Forelimb muscle (tissue), 1 donor: ENCODE measurements at places on chromosomes 11 and 22.

GRCh38 chr11:93983542-93984195 lies 37.5 kb upstream of the HEPHL1 start:
- DNase-seq: no peak

DNA sequence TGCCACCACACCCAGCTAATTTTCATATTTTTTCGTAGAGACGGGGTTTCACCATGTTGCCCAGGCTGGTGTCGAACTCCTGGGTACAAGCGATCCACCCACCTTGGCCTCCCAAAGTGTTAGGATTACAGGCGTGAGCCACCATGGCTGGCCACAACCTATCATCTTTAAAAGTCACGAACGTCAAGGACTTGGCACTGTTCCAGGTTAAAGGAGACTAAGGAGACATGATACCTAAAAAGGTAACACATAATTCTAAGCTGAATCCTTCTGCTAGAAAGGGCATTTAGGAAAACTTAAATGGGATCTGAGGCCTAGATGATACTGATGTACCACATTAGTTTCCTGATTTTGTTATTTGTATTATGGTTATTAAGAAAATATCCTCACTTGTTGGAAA lies 43.3 kb upstream of the SYT9 start:
- DNase-seq: no peak

- DNase-seq: no peak
These were observed 27.2 kb upstream of the RASSF10 start for GRCh38 chr11:12981676-12982522.

GRCh38 chr11:95337972-95338429 lies 107.0 kb upstream of the SESN3 start:
- no peak for DNase-seq

DNA sequence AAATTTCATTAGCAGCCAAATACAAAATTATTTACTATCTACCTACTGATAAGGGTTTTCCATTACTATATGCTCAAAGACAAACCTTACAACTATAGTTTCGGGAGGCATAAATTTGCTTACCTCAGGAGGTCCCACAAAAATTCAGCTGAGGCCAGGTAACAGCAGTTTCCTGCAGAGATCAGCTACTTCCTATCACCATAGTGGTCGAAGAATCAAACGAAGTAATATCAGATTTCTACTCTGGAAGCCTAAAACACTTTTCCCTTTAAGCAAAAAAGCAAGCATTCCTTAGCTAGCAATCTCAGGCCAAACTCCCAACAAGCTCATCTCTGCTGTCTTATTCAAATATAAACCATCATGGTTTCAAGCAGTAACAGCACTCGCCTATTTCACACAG lies 3.1 kb downstream of the NAP1L4 start:
- no peak for DNase-seq

DNA sequence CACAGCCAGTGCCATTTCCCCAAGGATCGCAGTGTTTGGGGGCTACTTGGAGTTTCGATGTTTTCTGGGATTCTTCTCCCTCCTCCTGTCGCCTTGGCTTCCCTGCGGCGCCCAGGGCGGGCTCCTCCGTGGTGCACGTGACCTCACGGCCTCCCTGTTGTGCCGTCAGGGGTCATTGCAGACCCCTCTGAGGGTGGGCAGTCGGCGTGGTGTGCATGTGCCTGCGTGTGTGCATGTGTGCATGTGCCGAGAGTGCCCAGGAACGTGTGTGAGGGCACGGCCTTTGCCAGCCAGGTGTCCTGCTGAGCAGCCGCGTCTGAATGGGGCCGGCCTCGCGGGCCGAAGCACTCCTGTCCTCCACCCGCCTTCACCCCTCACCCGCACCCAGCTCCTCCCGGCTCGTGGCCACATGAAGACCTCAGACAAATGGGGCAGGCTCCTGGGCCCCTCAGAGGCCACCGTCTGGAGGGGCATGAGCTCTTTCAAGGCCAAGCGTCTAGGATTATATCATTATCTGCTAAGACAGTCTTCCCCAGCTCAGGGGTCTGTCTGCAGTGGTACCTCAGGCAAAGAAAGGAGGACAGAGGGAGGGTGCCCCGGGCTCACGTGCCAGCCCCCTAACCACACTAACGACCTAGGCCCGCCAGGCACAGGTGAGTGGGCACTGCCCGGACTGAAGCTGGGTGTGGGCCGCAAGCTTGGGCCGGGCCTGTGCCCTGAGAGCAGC lies 9.4 kb upstream of the MRPL23 start:
- no peak for DNase-seq

GRCh38 chr11:105070306-105070705 lies 25.2 kb upstream of the CARD16 start:
- no peak for DNase-seq
